ENCODE measurements at places on chromosomes 5 and 9. TPM values are rescaled to one million over a fixed set of nuclear protein-coding genes. Genes with fewer than 3 reads are reported as not detected.

- no peak for DNase-seq
These were observed 17.0 kb downstream of the IARS1 start for GRCh38 chr9:92276331-92277032.

The PHF24 gene
- not detected for total RNA-seq

GRCh38 chr5:153520952-153521351 is 30.5 kb downstream of the GRIA1 start:
- DNase-seq = no peak

GRCh38 chr9:81317223-81317622 is 372.1 kb downstream of the TLE1 start:
- no peak for DNase-seq

DNA sequence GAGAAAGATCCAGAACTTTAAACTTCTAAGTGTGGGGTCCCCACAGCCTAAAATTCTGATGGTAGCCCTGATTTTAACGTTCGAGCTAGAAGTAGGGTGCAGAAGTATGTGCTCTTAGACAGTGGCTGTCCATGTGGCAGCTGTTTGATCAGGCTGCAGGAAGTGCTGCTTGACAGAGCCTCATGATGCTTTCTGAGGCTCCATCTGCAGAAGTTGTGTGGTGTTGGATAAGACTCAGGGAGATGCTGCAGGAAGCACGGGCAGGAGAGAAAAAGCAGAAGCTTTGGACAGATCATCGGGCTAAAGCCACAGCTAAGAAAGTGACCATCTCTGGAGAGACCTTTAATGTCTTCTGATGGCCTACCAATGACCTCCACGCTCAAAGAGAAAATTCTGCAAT is 8.1 kb downstream of the MTMR12 start:
- DNase-seq = no peak

DNA sequence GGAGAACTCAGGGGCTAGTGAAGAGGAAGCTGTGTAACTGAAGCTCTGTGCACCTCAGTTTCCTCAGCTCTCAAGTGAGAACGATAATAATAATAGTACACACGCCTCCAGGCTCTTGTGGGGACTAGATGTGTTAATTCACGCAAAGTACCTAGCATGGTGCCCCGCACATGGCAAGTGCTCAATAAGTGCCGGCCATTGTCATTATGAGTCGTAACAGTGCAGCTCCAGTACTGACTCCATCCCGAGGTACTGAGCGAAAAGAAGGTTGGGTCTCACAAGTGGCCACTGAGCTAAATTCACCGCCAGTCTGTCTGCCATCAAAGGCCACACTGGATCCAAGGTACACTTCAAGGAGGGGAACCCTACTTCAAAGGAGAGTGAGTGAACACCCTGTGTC is 40.4 kb downstream of the MED27 start:
- no peak for DNase-seq

GRCh38 chr5:27325513-27325912 is 287.1 kb upstream of the CDH9 start:
- DNase-seq = no peak

Data from ascending aorta (tissue), 2 donors.